ENCODE measurements at places on chromosomes 5 and 9. TPM values are rescaled to one million over a fixed set of nuclear protein-coding genes. Genes with fewer than 3 reads are reported as not detected.

GRCh38 chr9:72292874-72293607 lies 72.0 kb downstream of the ZFAND5 start:
- no peak for DNase-seq

DNA sequence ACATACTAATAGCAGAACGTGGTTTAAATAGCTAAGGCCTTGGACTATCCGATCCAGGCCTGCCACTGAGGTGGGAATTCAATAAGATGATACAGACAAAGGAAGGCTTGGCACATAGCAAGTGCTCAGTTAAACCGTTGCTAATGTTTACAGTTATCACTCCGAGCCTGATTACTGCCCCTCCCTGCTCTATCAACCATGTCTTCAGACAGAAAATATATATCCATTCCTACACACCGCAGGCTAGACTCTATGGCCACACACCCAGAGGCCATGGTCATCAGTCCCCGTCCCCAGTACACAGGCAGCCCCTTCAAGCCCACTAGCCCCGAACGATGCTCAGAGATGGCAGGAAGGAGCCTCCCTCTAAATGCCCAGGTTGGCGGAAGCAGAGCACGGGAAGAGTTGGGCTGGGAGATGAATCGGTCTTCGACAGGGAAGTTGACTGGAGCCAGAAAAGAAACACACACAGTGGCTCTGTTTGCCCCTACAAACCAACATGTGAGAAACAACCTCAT lies 49.7 kb upstream of the STXBP1 start:
- no peak for DNase-seq

- no peak for DNase-seq
Observed at GRCh38 chr5:171310212-171310818, 1.3 kb downstream of the TLX3 start.

- DNase-seq: no peak
Observed at GRCh38 chr5:131281868-131282234, 18.0 kb downstream of the CDC42SE2 start.

GRCh38 chr5:134462761-134463160 lies 51.1 kb upstream of the CDKN2AIPNL start:
- no peak for DNase-seq

DNA sequence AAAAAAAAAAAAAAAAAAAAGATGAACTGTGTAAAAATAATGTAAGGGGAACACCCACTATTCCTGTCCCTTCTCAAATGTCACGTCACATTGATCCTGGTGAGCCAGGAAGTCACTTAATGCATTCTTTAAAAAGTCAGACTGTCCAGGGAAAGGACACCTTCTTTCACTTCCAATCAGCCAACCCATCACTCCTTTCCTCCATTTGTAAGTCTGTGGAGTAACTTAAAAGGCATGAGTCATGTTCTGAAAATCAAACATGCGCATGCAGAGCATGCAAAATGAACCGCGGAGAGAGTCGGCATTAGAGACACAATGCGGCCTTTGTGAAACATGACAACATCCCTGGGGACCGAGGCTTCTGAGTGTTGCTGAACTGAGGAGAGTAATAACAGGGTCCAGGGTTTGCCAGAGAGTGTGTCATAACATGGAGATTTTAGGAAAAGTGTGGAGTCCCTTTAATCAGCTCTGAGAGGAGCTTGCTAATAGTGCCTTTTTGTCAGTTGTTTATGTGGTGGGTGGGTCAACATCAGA lies 77.6 kb upstream of the SEMA6A start:
- no peak for DNase-seq

PCDHB5 gene
- total RNA-seq: 3.4 TPM

All from breast epithelium (tissue), 4 donors.